SJSA1 (cell line): ENCODE measurements at places on chromosomes 11 and 22. TPM values are rescaled to one million over a fixed set of nuclear protein-coding genes. Genes with fewer than 3 reads are reported as not detected.
A peak's percentile ranks its signal among the peaks of the same experiment; 100 is the strongest.

DNA sequence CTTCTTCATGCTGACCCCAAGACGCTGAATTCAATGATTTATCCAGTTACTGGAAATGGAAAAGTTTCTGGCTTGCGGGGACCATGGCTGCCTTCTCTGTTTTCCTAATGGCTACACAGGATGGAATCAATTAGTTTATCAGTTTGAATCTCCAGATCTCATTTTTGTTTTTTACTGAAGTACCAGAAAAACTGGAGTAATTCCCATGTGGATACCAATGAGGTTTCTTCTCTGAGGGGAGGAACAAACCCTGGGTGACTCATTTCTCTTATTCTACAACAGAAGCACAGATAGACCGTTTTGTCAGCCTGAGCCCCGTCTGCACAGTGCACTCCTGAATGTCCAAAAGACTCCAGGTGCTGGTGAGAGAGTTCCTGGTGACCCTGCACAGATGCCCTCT is 3.4 kb downstream of the ZNF195 start:
- no peak overlapping the region for H3K4me3 ChIP-seq
- H3K4me1 ChIP-seq: peaks cover 9% of the 10 kb centered on the region

DNA sequence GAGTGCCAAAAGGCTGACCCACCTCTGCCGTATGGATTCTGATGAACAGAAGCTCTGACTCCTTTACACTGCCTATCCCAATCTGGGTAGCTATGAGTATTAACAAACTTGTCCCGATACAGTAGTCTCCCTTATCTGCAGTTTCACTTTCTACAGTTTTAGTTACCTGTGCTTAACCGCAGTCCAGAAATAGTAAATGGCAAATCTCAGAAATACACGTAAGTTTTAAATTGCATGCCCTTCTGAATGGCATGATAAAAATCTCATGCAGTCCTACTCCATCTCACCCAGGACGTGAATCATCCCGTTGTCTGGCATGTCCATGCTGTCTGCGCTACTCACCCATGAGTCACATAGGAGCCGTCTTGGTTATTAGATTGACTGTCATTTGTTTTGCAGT is 68.8 kb downstream of the SNX19 start:
- no peak overlapping the region for H3K4me3 ChIP-seq
- peak; percentile 42 for DNase-seq
- no peaks in the 10 kb centered on the region for H3K27me3 ChIP-seq
- peaks cover 17% of the 10 kb centered on the region for H3K4me1 ChIP-seq
- peak overlapping the region; percentile 55 for H3K27ac ChIP-seq

DNA sequence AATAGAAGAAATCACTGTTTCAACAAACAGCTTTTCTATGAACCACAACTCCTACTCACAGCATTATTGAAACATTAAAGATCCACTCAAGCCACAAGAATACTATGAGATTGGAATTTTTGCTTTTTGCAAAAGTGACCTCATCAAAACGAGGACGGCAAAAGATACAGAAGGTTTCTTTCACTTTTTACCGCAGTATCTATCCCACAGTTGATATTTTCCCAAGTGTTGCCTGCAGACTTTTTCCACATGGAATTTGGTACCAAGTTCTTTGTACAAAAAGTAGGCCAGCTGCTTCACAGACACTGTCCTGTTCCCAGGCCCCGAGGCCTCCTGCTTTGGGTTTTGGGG is 204.0 kb downstream of the TBC1D22A start:
- H3K36me3 ChIP-seq: no peaks in the 10 kb centered on the region; the same call in 1 of the 2 replicates
- no peak overlapping the region for H3K4me3 ChIP-seq
- H3K27me3 ChIP-seq: no peaks in the 10 kb centered on the region

- no peak for DNase-seq
- H3K36me3 ChIP-seq: no peaks in the 10 kb centered on the region
- no peaks in the 10 kb centered on the region for H3K27me3 ChIP-seq
- no peak overlapping the region for H3K4me3 ChIP-seq
- no peaks in the 10 kb centered on the region for H3K4me1 ChIP-seq
These were observed 953.4 kb downstream of the DLG2 start for GRCh38 chr11:84673753-84674152.

DNA sequence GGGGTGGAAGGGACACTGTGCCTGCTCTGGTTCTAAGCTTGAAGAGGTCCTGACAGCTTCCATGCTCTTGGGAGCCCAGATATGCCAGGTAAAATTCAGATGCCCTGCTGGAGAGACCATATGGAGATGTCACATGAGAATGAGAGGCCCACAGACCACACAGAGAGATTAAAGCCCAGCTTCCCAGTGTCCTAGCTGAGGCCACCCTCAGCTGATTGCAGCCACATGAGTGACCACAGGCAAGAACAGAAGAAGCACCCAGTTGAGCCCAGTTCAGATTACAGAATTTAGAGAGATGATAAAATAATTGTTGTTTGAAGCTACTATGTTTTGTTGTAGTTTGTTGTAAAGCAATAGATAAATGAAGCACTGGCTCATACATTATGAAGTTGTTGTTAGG is 14.4 kb upstream of the PVALB start:
- H3K36me3 ChIP-seq: no peaks in the 10 kb centered on the region
- H3K27me3 ChIP-seq: 0 out of 2 replicates have a peak, but pooled peaks cover 10% of the 10 kb centered on the region
- no peaks in the 10 kb centered on the region for H3K4me1 ChIP-seq
- H3K27ac ChIP-seq: no peak overlapping the region
- no peak overlapping the region for H3K4me3 ChIP-seq
- DNase-seq: no peak

GRCh38 chr22:20173246-20173645 is 22.4 kb upstream of the CCDC188 start:
- H3K27ac ChIP-seq: no peak overlapping the region
- no peak overlapping the region for H3K4me3 ChIP-seq
- DNase-seq: no peak

GRCh38 chr11:119380827-119381180 is 686 bp downstream of the USP2 start:
- no peak overlapping the region for H3K27ac ChIP-seq
- H3K36me3 ChIP-seq: no peaks in the 10 kb centered on the region
- no peak for DNase-seq

DNA sequence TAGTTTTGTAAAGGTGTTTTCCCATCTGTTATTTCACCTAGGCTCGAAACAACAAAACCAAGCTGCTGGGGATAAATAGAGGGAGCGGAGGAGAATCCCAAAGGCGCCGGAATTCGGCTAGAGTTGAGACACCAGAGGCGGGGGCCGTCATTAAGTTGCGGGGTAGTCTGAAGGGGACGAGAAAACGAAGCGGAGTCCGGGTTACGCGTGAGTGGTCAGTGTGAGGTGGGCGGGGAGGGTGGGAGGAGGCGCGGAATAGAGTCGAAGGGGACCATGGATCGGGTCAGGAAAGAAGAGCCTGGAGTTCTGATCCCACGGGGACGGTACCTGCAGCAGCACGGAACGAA is 361 bp downstream of the SRPRA start:
- H3K36me3 ChIP-seq: peaks cover 45% of the 10 kb centered on the region
- H3K27me3 ChIP-seq: no peaks in the 10 kb centered on the region
- DNase-seq: no peak
- H3K4me1 ChIP-seq: no peaks in the 10 kb centered on the region

GRCh38 chr11:33847251-33847650 is 44.6 kb downstream of the LMO2 start:
- H3K4me1 ChIP-seq: no peaks in the 10 kb centered on the region
- no peak for DNase-seq
- H3K27ac ChIP-seq: no peak overlapping the region

DNA sequence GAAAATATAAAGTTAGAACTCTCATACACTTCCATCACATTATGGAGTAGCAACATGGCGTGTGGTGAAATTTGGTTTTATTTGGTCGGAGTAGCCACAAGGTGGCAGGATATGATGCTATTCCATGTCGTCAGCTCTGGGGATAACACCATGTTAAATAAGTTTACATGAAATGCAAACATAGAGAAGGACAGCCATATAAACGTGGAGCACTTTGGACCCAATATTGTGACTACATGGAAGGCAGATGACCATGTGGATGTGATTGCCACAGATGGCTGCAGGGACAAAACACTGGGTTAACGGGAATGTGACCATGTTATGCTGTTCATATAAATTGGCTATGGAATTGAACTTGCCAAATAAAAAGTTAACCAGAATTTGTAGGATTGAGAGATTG is 21.0 kb downstream of the OR5M11 start:
- H3K4me3 ChIP-seq: no peak overlapping the region
- DNase-seq: no peak
- H3K27ac ChIP-seq: no peak overlapping the region
- no peaks in the 10 kb centered on the region for H3K36me3 ChIP-seq

DNA sequence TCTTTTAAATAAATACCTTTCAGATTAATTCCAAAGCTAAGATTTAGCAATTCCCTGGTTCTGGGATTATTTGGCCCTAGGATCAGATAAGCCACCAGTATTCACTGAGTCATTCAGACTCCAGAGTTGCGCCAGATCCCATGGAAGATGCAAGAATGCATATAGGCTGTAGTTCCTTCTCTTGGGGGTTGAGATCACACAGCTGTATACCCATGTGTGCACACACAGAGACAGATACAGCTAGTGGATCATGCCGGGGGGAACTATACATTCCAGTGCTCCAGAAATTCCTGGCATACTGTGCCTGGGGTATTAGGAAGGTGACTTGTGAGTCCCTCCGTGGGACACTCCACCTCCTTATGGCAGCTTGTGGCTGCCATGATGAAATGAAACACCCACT is 75.4 kb downstream of the ZBTB16 start:
- no peak overlapping the region for H3K27ac ChIP-seq
- H3K4me1 ChIP-seq: no peaks in the 10 kb centered on the region
- DNase-seq: no peak
- H3K27me3 ChIP-seq: no peaks in the 10 kb centered on the region
- no peaks in the 10 kb centered on the region for H3K36me3 ChIP-seq

DNA sequence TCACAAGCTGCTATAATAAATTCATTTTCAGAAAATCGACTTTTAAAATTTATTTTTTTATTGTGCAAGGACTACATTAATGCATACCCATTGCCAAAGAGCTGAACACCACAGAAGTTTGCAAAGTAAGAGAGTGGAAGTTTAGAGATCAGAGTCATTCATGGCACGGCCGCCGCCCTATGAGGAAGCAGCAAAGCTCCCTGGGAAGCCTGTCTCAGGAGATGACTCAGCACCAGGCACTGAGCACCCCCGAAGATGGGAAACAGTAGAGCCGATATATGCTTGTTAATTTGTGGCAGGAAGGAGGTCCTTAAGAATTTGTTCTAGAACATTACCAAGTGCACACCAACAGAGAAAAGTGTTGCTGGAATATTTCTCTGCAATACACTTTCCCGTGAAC is 693.7 kb downstream of the OPCML start:
- no peak overlapping the region for H3K27ac ChIP-seq
- no peaks in the 10 kb centered on the region for H3K36me3 ChIP-seq
- H3K4me1 ChIP-seq: no peaks in the 10 kb centered on the region
- no peak overlapping the region for H3K4me3 ChIP-seq
- H3K27me3 ChIP-seq: no peaks in the 10 kb centered on the region

GRCh38 chr11:61752117-61752924 is at the start of gene MYRF:
TSS of gene MYRF (plus strand) at chr11:61752636. CDS start at chr11:61752745, 109 bp downstream.
- DNase-seq: no peak
- H3K4me3 ChIP-seq: peak within 1 kb of the TSS; percentile 59
- H3K36me3 ChIP-seq: 0 out of 2 replicates have a peak, but pooled peaks cover 2% of the 10 kb centered on the region
- H3K4me1 ChIP-seq: peaks cover 44% of the 10 kb centered on the region

GRCh38 chr11:32886180-32886579 is 6.4 kb upstream of the QSER1 start:
- H3K27ac ChIP-seq: no peak overlapping the region
- H3K36me3 ChIP-seq: no peaks in the 10 kb centered on the region
- no peaks in the 10 kb centered on the region for H3K4me1 ChIP-seq
- H3K4me3 ChIP-seq: no peak overlapping the region

GRCh38 chr22:24178502-24179440 is 2.5 kb upstream of the SUSD2 start:
- no peak overlapping the region for H3K27ac ChIP-seq
- peaks cover 46% of the 10 kb centered on the region for H3K36me3 ChIP-seq
- peaks cover 4% of the 10 kb centered on the region; the same call in 1 of the 2 replicates for H3K4me1 ChIP-seq
- no peak overlapping the region for H3K4me3 ChIP-seq

- H3K36me3 ChIP-seq: no peaks in the 10 kb centered on the region
- DNase-seq: no peak
- H3K4me3 ChIP-seq: no peak overlapping the region
- no peak overlapping the region for H3K27ac ChIP-seq
- H3K4me1 ChIP-seq: no peaks in the 10 kb centered on the region; the same call in 1 of the 2 replicates
These were observed 13.5 kb upstream of the ANKK1 start for GRCh38 chr11:113373981-113374560.

DNA sequence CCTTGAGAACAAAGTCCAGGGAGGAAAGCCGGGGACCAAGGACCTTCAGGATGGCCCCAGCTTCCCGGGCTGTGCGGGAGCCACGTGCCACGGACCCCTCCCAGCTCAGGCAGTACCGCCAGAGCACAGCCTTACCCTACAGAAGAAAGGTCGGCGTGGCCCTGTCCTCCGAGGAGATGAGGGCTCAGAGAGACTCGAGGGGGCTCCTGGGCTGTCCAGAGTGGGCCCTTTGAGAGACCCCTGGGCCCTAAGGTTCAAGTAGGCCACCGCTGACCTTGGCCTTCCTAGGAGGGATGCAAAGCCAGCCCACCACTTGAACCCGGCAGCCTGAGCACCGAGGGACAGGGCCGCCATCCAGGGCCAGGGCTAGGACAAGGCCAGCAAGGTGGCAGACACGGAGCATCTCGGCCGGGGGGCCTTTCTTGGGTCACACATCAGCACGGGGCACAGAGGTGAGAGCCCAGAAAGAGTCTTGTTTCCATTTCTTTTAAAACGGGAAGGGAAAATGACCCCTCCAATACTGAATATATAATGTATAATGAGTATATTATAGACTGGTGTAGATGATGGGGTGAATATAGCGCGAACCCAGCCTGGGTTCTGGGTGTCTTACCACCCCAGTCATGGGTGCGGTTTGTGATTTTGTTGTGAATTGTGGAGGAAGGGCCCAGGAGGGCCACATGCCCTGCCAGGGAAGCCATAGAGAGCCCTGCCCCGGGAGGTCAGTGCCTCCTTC is 34.4 kb upstream of the PPARA start:
- H3K4me1 ChIP-seq: peaks cover 11% of the 10 kb centered on the region
- H3K4me3 ChIP-seq: no peak overlapping the region
- H3K27me3 ChIP-seq: no peaks in the 10 kb centered on the region
- H3K27ac ChIP-seq: no peak overlapping the region
- DNase-seq: no peak

GRCh38 chr11:30453705-30454104 is 130.8 kb downstream of the ARL14EP start:
- H3K27me3 ChIP-seq: no peaks in the 10 kb centered on the region
- H3K4me3 ChIP-seq: no peak overlapping the region
- no peak for DNase-seq
- no peaks in the 10 kb centered on the region for H3K4me1 ChIP-seq

- H3K4me1 ChIP-seq: peaks cover 13% of the 10 kb centered on the region
- DNase-seq: no peak
- H3K27ac ChIP-seq: no peak overlapping the region
These were observed 17.6 kb upstream of the ASCC2 start for GRCh38 chr22:29855611-29856181.

- H3K27ac ChIP-seq: no peak overlapping the region
- no peaks in the 10 kb centered on the region for H3K27me3 ChIP-seq
- no peaks in the 10 kb centered on the region for H3K36me3 ChIP-seq
These were observed 10.0 kb upstream of the MIF start for GRCh38 chr22:23884140-23884539.

PGA5 gene
- total RNA-seq: not detected in 2 replicates

PANX2 gene
- total RNA-seq: 0.13 and 0.58 TPM in 2 replicates

SLCO2B1 gene
- 0.13 and 2.2 TPM in 2 replicates for total RNA-seq

LDLRAD3 gene
- 4.1 and 5.8 TPM in 2 replicates for total RNA-seq

OR6T1 gene
- not detected in 2 replicates for total RNA-seq

C22orf15 gene
- not detected in 2 replicates for total RNA-seq

MPZL2 gene
- total RNA-seq: not detected in 2 replicates
